ENCODE measurements at places on chromosomes 12 and 14.

DNA sequence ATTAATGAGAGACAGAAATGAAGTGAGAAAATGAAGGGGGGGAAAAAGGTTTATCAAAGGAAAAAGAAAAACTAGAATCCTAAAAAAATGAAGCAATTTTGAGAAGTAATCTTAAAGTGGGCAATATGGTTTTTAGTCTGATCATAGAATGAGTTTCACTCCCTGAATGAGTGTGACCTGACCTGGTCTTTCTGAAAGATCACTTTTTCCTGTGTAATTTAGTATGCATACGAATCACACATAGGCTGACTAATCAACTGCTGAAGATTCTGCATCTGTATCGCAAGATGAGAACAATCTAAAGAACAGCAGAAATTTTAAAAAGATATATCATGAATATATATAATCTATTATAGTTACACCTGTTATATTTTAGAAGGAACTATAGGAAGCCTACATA lies 11.3 kb downstream of the GNPTAB start:
- DNase-seq = no peak

- no peak for DNase-seq
Observed at GRCh38 chr12:16329594-16329993, 17.9 kb upstream of the MGST1 start.

- no peak for DNase-seq
Observed at GRCh38 chr12:114013575-114014345, 47.6 kb upstream of the RBM19 start.

GRCh38 chr12:56449622-56449984 lies 377 bp upstream of the TIMELESS start:
- no peak for DNase-seq

GRCh38 chr12:111607239-111607638 lies 8.1 kb upstream of the ATXN2 start:
- DNase-seq = no peak

DNA sequence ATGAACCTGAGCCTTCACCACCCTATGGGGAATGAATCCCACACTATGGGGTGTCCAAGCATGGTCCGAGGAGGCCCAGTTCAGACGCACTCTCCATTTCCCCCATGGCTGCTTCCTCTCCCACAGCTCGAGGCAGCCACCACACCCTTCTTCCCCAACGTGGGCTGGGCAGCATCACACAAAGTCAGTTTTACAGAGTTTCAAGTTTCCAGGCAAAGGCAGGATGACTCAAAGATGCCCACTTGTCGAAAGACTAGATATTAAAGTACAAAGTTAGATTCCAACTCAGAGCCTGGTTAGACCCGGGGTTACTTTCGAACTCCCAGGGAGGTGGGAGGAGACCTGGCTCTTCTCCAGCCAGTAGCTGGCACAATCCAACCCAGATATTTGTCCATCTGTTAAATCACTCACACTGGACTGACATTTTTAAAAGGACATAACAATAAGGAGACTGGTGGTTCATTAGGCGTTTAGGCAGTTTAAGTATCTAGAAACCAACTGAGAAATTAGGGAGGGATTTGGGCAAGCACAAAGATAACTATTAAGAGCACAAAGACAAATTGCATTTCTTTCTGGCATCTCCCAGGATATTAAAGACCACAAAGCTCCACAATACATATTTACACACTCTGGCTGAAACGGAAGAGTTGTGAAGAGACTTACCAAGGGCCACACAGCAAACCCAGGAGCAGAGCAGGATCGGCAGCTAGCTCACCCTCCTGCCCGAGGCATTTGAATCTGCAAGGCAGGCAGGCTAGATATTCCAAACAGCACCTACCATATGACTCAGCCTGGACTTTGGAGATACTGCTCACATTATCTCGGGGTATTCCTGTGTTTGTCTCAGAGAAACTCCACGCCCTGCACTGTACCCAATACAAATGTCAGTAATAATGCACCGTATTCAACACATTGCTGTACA lies 34.8 kb downstream of the TMCC3 start:
- no peak for DNase-seq

DNA sequence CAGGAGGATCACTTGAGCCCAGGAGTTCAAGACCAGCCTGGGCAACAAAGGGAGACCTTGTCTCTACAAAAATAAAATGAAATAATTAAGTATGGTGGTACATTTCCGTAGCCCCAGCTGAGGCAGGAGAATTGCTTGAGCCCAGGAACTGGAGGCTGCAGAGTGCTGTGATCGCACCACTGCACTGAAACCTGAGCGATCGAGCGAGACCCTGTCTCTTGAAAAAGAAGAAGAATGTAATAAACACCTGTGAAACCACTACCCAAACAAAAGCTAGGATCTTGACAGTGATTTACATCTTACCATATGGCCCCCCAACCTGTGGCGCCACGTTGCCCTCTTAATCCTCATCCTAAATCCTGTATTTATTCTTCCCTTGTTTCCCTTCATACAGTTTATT lies 5.7 kb upstream of the DTX1 start:
- no peak for DNase-seq
